ENCODE measurements at places on chromosomes 1 and 21. TPM values are rescaled to one million over a fixed set of nuclear protein-coding genes. Genes with fewer than 3 reads are reported as not detected.
A peak's percentile ranks its signal among the peaks of the same experiment; 100 is the strongest.

DNA sequence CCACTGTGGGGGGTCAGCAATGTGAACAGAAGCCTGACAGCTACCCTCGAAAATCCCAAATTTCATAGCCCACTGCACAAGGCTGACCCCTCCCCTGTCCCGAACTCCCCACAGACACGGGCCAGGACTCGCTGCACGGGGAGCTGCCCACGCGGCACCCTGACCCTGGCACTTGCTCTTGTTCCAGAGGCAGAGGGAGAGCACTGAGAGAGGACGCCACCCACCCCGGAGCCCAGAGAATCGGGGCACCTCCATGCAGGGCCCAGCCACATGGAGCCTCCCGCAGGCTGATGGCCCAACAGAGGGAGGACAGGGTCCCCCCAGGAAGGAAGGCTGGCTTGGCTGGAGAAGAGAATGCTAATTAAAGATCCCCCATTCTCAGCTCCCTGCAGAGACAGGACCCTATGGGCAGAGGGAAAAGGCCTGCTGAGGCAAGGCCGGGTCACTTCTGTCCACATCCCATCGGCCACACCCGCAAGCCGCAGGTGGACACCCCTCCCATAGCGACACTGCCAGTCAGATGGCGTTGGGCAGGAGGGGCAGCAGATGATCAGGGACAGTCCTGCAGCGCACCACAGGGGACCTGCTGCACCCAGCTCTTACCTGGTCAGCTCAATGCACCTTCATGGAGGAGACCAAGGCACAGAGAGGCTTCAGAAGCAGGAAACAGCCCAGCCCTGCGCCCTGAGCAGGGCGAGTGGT is 136.9 kb downstream of the NPHP4 start:
- no peak for DNase-seq

DNA sequence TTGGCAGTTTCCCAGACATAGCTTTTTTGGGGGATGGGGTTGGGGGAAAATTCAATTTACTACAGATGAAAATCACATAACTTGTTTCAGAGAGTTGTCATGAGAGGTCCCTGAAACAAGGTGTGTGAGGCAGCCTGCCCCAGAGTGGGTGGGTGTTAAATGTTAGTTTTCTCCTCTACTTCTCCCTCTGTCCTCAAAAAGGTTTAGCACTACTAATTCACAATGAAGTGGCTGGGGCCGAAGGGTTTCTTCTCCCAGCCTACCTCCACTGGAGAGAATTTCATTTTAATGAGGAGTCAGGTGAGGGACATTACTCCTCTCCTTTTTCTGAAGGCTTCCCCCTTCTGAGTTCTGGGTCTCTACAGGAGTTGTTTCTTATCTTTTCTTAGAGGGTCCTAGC is 103.3 kb downstream of the C1orf94 start:
- DNase-seq = no peak

The S100A2 gene
- 1,809 TPM for polyA plus RNA-seq

- DNase-seq = no peak
Observed at GRCh38 chr1:162172311-162173102, 103.0 kb downstream of the NOS1AP start.

The ATP6V1G3 gene
- polyA plus RNA-seq = not detected

The NUDT4B gene
- polyA plus RNA-seq = 3.0 TPM

DNA sequence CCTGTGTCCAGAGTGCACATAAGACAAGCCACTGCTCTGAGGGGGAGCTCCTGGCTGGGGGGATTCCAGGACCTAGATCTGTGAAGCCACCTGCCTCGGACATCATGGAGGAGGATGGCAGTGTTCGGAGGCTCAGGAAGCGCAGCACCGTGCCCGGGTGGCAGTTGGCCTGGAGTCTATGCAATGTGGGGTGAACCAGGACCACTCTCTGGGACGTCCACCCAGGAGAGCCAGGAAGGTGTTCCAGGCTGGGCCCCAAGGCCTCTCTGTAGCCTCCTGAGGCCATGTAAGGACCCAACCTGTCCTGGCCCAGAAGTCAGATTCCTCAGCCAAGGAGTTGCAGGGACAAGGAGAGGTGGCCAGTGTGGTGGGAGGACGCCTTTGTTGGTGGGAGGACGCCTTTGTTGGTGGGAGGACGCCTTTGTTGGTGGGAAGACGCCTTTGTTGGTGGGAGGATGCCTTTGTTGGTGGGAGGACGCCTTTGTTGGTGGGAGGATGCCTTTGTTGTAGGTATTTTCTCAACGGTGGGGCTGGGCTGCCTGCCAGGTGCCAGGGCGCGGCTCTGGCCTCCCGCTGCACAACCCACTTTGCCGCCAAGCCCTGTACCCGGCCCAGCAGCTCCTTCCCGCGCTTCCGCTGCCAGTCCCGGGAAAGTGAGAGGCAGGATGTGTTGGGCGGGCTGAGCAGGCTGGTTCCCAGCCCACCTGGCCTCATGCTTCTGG is 30.6 kb upstream of the BMP8B start:
- peak; percentile 56 for DNase-seq

The IFI44L gene
- 2.9 TPM for polyA plus RNA-seq

The CD1E gene
- polyA plus RNA-seq = not detected

DNA sequence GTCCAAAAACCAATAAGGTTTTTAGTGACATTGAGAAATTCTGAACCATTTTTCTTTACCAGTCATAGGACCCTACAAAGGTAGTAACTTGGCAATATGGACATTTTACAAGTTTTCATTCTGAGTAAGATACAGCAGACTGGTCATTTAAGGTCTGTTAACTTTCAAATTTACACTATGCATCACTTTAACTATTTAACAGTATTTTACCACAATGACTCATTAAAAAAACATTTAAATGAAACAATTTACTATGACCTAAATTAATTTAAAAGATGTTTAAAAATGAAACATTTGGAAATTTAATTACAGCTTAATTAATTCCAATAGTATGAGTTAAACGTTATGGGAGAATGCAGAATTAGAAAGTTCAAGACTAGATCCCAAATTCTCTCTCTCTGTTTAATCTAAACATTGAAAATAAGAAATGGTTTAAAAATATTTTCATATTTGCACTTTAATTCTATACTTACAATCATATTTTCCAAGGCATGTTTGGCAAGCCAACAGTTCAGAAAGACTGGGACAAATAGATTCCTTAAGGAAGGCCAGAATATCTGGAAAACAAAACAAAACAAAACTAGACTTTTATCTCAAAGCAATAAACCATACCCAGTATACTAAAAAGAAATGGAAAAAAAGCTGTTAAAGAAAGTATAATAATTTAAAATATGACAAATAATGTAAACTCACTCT is 140.9 kb downstream of the KCNT2 start:
- no peak for DNase-seq

The AVPR1B gene
- not detected for polyA plus RNA-seq

DNA sequence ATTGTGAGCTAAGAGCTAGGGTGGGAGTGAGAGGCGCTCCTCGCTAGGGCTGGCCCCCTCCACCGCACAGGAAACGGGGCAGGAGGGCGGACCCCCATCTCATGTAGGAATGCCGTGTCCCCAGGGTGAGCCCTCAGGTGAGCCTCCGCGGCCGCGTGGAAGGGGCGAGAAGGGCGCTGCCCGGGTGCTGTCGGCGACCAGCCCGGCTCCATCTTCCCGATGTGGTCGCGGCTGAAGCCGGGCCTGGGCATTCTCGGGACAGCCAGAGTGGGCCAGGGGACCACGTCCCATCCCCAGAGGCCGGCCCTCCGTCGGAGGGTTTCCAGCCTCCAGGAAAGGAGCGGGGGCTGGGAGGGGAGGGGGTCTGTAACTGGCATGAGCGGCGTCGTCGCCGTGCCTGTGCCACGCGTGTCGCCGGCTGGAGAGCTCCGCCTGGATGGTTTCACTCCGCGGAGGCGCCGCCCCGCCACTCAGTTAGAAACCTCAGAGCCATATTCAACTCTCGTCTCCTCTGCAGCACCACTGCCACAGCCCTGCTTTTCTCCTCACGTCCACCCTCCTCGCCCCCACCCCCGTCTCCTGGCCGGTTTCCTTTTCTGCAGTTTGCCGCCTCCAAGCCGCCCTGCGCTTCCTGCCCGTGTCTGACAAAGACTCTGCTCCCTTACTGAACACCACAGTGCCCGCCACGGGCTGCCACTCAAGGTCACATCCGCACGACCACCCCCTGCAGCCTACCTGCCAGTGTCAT is at the start of gene TMEM269:
TSS of gene TMEM269 (plus strand) at position 46 of the 748 bp plus-strand sequence. CDS start 4,903 bp downstream, outside the sequence.
- DNase-seq = peak; percentile 67

DNA sequence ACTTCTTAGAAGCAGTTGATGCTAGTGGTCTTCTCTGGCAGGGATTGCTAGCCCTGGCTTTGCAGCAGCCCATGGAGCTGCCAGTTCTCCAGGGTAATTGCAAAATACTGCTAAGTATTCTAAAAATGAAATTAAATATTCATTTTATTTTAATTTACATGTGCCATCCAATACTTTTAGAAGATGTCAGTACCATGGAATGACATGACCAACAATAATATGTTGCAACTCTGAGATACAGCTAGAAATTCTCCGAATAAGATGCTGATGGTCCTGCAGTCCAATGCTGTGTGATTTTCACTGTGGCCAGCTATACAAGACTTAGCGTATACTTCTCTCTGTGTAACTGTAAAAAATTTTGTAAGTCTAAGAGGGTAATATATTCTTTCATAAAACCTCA is 20.0 kb upstream of the WARS2 start:
- DNase-seq = no peak

The CXADR gene
- polyA plus RNA-seq = 13.6 TPM

- no peak for DNase-seq
Observed at GRCh38 chr1:10637400-10637799, 159.0 kb downstream of the CASZ1 start.

DNA sequence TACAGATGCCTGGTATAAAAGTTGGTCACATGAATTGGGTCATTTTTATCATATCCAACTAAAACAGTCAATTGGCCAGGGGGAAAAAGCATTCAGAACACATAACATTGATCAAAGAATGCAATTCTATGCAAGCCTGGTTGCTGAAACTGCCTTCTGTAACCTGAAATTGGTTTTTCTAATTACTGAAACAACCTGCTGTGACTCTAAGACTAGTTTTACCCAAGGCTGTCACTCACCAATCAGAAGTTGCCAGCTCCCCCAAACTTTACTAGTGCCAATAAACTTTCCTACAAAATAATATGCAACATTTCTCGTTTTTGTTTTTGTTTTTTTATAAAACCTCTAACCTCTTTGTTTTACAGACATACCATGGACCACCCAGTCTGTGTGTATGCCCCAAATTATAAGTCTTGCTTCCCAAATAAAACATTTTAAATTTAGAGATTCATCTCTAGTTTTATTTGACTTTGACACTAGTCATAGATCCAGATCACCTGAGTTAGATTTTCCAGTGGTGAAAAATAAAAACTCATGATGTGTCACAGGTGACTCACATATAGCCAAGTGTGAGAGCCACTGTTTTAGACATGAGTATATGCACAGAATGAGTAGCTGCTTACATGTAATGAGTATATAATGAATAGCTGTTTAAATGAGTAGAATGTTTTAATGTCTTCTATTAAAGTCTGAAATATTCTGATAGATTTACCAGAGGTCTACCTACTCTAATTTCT is 64.2 kb upstream of the CR2 start:
- DNase-seq = no peak

DNA sequence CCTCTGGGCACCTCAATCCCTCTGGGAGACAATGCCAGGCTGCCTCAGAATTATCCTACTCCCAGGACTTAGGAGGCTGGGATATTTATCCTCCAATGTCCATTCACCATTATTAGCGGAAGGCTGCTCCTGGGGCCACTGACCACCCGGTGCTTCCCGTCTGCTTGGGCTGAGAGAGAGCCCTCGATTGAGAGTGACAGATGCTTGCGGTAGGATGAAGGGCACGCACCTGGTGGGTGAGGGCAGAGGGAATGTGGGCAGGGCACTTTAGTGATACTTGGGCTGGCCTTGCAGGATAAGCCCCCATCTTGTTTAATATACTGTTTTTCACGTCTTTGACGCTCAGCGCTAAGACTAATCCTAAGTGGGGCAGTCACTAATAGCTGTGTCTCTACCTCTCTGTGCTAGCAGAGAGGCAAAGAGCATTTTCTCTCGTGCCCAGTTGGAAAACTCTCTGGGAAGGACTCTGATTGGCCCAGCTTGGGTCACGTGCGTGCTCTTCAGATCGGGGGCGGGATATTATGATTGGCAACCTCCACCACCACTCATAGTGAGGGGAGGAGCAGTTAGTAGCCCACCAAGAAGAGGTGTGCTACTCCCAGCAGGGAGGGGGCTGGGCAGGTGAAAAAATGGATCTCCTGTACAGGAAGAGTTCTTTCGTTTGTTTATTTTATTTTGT is 10.6 kb upstream of the PARS2 start:
- no peak for DNase-seq

The GCSAML gene
- 0.08 TPM for polyA plus RNA-seq

The KDM1A gene
- polyA plus RNA-seq = 17.1 TPM
